ENCODE measurements at places on chromosomes 2 and 18.

DNA sequence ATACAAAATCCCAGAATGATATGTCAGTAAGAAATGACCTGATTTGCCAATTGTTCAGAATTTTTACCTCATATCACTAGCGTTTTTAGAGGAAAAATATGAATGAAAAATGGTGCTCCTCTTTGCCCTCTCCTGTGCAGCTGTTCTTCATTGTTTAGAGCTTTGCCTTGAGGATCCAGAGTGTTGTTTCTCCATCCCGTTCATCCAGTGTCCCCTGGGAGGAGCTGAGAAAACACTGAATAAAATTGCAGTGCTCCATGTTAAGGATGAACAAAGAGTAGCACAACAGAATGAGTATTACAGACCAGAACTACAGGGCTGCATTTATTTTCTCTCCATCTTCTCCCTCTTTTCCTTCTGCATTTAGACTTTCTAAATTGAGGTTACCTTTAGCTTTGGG, 133.1 kb downstream of the ADCYAP1 start:
- no peak for DNase-seq

DNA sequence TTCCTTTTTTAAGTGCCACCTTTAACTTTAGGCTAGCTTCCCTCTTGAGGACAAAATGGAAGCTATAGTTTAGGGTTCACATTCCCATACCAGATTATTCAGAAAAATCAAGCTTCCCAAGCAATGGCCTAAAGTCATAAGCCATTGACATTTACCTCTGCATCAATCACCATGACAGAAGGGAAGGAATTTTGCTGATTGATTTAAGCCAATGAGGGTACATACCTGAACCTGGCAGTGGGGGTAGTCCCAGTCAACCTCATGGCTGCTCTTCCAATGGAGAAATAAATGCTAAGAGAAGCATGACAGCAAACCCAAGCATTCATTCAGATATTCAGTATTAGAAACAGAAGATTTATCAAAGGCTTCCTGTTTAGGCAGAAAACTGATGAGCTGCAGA, 128.4 kb upstream of the CREB1 start:
- DNase-seq = no peak

DNA sequence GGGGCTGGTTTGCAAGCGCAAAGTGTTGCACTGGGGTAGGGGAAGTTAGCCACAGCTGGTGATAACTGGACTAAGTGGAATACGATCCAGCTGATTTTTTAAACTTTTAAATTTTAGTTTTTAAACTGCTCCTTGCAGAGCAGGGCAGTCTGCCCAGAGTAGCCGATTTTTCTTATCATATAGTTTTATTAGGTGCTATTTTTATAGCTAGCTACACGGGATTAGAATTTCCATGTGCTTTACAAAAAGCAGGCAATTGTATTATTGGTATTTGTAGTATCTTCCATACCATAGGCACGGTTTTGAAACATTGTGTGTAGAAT, 9.6 kb downstream of the CPLX4 start:
- no peak for DNase-seq

DNA sequence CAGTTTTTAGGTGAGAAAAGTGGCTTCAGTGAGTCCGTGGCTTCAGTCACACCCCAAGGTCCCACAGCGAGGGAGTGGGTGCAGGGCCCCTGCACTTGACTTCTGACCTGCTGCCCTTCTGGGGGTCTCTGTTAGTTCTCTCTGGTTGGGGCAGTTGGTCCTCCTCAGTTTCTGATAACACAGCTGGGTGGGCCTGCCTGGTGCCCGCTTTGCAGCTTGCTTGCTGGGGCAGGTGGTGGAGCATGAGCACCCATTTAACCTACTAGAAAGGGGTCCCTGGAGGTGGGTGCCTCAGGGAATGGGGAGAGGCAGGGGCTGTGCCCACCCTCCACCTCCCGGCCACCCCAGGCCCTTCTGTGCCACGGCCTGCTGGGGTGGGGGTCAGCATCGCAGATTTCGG, 83.2 kb downstream of the ASB1 start:
- DNase-seq = no peak

DNA sequence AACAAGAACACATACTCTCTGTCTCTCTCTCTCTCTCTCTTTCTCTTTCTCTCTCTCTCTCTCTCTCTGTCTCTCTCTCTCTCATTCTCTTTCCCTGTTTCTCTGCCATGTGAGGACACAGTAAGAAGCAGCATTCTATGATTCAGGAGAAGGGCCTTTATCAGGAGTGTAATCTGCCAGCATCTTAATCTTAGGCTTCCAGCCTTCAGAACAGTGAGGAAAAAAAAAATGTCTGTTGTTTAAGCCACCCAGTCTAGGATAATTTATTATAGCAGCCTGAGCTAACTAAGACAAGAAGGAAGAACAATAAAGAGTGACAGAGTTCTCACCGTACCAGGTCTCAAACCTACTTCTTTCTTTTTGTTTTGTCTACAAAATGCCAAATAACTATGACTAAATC, 399.4 kb downstream of the SOCS6 start:
- DNase-seq = no peak

DNA sequence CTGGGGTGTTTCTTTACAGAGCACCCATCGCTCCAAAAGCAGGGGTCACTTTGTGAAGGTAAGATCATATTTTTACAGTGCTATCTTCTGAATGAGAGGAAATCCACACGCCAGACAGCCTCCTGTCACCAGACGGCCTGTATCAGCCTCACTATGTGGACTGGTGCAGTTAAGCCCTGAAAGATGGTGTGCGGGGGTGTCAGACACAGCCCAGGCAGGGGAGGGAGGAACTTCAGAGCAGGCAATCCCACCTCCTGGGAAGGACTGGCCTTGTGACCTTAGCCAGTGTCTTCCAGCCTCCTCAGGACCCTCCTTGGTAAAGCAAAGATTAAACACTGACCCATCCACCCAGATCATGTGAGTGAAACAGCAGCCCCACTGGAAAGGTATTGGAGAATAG, 249.4 kb upstream of the CTAGE1 start:
- no peak for DNase-seq

DNA sequence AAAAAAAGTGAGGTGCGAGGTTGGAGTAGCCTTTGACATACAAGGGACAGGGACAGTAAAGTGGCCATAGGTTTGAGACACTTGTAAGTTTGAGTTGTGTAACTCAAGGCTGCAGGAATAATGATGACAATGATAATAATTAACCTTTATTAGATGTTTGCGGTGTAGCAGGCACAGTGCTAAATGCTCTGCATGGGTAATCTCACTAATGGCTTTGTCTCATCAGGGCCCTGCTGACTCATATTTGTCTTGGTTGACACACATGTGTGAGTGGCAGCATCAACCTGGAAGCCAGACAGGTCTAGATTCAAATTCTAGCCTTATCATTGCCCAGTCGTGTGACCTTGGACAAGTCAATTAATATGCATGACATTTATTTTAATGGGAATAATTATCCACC, 126.2 kb downstream of the FSHR start:
- no peak for DNase-seq

- DNase-seq = no peak
These were observed 317.1 kb upstream of the LRRTM1 start for GRCh38 chr2:80621656-80622055.

DNA sequence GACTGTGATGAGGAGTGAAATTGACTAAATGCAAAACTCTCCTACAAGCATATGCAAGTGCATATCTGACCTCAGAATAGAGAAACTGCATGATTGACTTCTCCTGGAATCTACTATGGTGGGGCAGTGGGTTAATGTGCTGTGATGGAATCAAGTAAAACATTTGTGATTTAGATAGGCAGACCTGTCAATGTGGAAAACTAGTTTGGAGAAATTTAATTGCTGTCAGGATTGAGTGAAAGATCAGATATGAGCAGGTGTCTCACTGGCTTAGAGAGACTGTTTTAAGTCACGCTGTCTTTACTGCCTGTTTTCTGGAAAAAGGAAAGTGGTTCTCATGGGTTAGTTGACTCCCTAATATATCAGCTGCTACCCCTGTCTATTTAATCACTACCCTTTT, 881.0 kb upstream of the CNTNAP5 start:
- no peak for DNase-seq

GRCh38 chr2:86232910-86233309, 33.7 kb downstream of the MRPL35 start:
- DNase-seq = no peak

Data from BJ (cell line).